GM12891 (cell line): ENCODE measurements at places on chromosomes 3 and 15.

DNA sequence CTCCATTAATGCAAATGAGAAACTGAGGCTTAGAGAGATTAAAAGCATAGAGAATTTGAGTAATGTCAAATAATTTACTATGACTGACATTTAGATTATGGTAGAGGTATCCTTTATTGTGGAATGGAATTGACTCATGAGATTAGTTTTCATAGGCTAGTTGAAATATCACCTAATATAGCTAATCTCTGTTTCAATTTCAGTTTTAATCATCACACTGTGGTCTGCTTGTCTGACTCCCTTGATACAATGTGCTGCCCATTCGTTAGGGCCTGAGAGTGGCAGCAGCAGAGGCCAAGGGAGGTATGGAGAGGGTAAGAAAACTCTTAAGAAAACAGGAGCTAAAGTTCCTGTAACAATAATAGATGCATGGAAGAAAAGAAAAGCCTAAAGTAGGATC, 13.2 kb upstream of the ZBTB20 start:
- DNase-seq: no peak

DNA sequence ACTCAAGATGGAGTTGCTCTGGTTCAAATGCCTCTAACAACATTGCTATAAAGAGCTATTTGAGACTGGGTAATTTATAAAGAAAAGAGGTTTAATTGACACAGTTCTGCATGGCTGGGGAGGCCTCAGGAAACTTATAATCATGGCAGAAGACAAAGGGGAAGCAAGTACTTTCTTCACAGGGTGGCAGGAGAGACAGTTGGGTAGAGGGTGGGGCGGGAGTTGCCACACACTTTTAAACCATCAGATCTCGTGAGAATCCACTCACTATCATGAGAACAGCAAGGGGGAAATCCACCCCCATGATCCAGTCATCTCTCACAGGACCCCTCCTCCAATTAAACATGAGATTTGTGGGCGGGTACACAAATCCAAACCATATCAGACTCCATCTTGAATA, 30.7 kb downstream of the MAP2K5 start:
- no peak for DNase-seq

DNA sequence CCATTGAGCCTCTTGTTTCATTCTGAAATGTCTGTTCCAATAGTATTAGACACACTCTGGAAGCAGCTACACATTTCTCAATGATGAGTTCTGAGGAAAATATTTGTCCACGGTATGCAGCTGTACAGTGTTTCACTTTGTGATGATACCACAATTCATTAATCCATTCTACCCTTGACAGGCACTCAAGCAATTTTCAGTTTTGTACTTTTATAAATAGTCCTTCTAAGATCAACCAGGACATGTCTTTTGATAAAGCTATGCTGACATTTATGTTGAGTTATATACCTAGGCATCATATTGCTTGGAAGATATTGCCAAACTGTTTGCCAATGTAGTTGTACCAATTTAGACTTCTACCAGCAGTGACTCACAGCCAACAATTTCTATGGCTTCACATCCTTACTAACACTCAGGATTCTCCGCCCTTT, 165.1 kb upstream of the COL8A1 start:
- DNase-seq: no peak

GRCh38 chr15:83498801-83499200, 51.7 kb downstream of the SH3GL3 start:
- DNase-seq: no peak

DNA sequence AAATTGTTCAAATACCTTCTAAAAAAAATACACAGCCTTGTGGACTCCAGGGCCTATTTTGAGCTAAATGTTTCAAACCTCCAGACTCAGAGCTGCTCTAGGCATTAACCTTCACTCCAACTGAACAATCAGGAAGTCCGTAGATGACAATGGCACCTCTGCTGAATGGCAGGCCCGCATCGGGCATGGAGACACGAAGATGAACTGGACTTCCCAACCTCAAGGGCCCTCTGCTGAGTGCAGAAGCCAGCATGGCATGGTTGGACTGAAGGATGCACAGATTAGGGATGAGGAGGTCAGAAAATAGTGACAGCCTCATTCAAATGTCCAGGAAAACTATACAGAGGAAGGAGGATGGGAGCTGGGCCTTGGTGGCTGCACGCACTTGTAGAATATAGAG, 2.2 kb downstream of the FAM174B start:
- DNase-seq: no peak

- no peak for DNase-seq
These were observed 82.5 kb downstream of the ECT2 start for GRCh38 chr3:172832983-172833382.

DNA sequence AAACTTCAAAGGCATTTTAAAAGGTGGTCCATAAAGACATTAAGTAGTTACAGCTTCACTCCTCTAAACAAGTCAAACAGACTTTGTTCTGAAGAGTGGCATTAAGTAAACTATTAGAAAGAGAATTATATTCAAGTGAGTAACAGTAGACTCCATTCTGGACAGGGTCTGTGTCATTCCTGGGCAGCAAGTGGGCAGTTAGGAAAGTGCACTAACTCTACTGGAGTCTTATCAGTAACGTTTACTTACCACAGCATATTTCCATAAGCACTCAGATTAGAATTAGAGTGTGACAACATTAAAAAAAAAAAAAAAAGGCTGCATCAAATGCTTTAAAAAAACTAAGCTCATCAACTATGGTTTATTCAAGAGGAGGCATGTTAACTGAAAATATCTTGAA, 10.6 kb downstream of the UBR1 start:
- no peak for DNase-seq
